ENCODE measurements at places on chromosomes 3 and 15.

- DNase-seq: no peak
Measured at GRCh38 chr3:65168547-65168946, 480.7 kb upstream of the ADAMTS9 start.

DNA sequence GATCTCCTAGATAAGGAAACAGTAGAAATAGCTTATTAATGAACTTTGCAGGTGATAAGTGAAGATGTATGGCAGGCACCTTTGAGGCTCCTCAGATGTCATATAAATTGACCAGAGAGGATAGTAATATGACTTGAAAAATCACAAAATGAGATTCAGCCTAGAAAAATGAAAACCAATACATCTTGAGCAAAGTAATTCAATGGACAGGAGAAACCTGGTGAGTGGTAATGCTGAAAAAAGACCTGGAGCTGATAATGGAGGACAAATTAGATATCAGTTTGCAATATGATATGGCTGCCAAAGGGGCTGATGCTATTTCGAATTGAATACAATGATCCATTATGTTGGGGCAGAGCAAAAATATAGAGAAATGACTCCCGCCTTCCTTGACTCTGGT, 103.9 kb downstream of the LSAMP start:
- no peak for DNase-seq

- DNase-seq: no peak
Measured at GRCh38 chr15:65914981-65915925, 46.0 kb downstream of the RAB11A start.

- DNase-seq: no peak
Measured at GRCh38 chr3:53764026-53764775, 82.0 kb downstream of the CHDH start.

DNA sequence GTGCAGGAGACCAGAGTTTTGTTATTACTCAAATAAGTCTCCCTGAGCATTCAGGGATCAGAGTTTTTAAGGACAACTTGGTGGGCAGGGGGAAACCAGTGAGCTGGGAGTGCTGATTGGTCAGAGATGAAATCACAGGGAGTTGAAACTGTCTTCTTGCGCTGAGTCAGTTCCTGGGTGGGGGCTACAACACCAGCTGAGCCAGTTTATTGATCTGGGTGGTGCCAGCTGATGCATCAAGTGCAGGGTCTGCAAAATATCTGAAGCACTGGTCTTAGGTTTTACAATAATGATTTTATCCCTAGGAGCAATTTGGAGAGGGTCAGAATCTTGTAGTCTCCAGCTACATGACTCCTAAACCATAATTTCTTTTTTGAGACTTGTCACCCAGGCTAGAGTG, 13.8 kb upstream of the ZNF662 start:
- no peak for DNase-seq

- no peak for DNase-seq
Measured at GRCh38 chr15:96598514-96598913, 268.0 kb downstream of the NR2F2 start.

- no peak for DNase-seq
Measured at GRCh38 chr3:47113669-47114365, 50.1 kb downstream of the SETD2 start.

DNA sequence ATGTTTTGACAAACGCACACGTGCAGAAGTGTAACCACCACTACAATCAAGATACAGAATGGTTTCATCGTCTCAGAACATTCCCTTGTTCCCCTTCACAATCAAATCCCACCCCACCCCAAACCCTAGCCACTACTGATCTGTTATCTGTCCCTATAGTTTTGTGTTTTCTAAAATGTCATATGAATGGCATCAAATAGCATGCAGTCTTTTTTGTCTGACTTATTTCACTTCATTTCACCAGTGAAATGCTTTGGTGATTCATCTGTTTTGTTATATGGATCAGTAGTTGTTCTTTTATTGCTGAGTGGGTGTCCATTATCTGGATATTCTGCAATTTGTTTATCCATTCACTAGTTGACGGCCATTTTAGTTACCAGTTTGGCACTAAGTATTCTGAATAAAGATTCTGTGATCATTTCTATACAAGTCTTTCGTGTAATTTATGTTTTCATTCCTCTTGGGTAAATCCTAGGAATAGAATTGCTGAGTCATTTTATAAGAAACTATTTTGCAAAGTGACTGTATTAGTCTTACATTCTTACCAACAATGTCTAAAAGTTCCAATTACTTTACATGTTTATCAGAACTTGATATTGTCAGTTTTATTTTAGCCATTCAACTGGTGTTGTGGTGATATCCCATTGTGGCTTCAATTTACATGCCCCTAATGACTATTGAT, 232.8 kb downstream of the CLSTN2 start:
- no peak for DNase-seq

DNA sequence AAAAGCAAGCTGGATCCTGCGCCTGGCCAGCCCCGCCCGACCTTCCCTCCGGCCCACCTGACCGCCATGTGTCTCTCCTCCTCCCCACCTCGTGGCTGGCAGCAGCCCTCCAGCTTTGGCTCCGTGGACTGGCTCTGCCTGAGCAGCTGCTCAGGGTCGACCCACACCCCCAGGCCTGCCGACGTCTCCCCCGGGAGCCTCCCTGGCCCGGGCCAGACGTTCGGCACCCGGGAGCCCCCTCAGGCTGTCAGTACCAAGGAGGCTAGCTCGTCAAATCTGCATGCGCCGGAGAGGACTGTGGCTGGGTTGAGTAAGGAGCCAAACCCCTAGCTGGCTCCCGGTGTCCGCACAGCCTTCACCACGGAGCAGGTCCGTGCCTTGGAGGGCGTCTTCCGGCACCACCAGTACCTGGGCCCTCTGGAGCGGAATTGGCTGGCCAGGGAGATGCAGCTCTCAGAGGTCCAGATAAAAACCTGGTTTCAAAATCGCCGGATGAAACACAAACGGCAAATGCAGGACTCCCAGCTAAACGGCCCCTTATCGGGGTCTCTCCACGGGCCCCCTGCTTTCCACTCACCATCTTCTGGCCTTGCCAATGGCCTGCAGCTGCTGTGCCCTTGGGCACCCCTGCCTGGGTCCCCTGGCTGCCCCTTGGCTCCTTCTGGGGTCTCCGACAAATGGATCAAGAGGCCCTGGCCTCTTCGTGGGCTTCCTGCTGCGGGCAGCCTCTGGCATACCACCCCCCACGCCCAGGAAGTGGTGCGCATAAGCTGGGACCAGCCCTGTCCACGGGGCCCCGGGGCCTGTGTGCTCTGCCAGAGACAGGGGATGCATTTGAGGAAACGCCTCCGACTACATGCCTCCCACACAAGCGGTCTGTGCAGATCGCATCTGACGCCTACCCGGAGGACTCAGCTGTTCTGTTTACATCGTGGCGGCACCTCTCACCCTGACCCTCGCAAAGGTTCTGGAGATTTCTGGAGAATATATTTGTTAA, 345.0 kb downstream of the ZNF385D start:
- DNase-seq: no peak

DNA sequence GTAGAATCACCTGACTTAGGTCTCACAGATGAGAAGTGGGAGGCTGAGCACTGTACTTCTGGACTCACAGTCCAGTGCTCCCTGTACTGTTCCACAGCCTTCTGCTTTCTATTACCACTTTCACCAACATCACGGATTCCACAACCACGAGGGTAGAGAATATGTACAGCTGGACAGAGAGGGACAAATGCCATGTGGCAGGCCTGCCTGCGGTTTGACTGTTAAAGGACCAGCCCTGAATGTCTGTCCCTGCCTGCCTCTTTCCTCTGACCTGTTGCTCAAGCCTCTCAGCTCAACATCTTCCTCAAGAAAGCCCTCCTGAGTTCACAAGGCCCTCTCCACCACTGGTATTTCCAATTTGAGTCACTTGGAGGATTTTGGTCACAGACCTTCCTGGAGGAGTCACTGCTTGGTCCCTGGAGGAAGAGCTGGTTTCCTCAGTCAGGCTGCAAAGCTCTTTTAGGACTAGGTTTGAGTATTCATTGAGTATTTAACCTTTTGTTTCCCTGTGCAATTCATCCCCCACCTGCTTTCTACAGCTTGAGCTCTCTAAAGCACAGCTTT, 49.1 kb downstream of the RAB11A start:
- no peak for DNase-seq

GRCh38 chr3:13470894-13471574, 9.1 kb upstream of the HDAC11 start:
- no peak for DNase-seq

GRCh38 chr15:30973379-30973778, 18.0 kb downstream of the MTMR10 start:
- DNase-seq: no peak

DNA sequence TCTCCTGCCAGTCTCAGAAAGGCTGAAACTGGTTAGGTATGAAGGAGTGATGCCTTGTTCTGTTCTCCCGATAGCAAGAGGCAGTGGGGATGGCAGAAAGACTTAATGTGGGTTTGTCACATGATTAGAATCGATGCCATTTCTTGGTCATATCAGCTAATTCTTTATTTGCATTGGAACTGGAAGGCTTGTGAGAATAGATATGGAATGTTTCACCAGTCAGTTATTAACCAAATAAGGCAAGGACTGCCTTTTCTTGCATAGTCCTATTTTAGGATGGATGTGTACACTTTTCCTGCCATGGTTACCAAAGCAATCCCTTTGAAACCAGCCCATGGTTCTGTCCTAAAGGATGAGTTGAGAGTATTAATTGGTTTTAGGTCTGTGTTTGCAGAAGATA, 33.7 kb downstream of the FILIP1L start:
- no peak for DNase-seq

DNA sequence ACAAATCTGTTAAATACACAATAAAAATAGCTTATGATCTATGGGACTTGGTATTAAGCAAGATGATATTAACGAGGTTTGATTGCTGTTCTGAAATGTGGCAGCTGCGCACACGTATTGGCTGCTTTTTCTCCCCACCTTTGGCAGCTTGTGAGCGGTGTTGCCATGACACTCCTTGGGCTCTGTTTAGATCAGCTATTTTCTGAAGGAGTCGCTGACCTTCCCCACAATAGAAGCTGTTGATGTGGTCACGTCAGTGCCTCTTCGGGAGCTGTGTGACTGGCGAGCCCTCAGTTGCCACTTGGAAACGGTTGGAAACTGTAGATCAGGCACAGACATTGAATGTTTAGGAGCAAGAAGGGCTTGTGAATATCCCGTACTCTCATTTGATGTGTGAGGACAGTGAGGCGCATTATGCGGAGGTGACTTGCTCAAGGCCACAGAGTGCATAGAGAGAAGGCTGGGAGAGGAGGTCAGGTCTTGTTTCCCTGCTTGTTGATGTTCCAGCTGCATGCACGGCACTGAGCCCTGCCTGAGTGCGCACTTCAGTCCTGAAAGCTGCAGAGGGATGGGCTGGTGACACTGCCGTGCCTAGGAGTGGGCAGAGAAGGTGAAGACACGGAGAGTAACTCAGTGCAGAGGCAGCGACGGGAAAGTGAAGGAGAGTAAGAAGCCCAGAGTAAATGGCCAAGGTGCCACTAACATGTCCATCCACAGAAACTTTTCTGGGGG, 198.4 kb downstream of the LPP start:
- DNase-seq: no peak

DNA sequence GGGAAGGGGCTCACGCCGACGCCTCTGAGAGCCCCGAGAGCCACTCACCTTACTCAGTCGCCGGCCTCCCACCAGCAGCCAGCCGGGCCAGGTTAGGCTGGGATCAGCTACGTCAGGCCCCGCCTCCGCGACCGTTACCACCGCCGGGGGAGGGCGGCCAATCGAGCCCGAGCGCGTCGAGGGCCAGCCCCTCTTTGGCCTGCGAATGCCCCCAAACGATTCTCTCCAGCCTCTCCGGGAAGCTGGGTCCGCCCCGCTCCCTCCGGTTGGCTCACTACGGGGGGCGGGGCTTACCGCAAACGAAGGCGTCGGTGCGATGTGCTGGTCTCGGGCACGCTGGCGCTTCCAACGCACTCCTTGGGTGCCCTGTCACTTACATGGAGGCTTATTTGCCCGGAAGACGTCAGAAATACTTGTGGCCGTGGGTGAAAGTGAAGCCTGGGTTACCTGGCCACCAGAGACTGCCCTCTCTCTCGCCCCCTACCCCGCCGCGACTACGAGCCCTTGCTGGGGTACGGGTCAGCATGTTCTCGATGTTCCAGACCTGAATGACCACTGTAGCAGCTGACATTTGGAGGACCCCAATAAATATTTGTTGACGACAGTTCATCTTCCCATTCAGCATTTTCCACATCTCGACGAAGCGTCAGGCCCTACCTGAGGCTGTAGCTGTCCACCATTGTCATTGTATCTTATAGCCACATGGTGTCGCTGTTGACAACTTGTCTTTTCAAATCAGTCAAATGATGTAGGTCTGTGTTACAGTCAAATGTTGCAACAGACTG, at the start of gene CEP70:
Gene CEP70 (minus strand): TSS at position 111 of the 785 bp plus-strand sequence. CDS start 21,333 bp downstream, outside the sequence.
- DNase-seq: peak; percentile 98

DNA sequence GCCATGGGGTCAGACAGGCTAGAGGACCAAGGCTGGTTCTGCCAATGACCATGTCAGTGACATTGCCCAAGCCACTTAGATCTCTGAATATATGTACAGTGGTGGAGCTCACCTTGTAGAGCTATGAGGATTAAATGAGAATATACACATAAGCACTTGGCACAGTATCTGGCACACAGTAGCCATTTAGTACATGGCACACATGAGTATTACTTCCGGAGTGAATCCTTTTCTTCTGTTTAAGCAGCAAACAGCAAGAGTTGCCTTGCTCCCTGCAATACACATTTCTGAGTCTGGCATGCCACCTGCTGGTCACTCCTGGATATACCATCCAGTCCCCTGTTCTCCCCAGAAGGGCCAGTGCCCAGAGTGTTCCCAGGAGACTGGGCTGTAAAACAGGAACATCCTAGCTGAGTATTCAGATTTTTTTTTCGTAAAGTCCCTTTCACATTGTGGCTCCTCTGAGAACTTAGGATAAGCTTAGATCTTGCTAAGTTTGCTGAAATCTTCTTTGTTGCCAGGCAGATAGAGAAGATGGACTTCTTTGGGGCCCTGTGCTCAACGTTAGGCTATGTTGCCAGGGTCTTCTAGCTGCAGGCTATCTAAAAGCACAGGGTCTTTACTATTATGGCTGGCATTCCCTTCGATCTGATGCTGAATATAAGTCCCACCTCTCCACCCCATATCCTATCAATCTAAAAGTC, 203.4 kb downstream of the ADAMTS9 start:
- peak; percentile 92 for DNase-seq

DNA sequence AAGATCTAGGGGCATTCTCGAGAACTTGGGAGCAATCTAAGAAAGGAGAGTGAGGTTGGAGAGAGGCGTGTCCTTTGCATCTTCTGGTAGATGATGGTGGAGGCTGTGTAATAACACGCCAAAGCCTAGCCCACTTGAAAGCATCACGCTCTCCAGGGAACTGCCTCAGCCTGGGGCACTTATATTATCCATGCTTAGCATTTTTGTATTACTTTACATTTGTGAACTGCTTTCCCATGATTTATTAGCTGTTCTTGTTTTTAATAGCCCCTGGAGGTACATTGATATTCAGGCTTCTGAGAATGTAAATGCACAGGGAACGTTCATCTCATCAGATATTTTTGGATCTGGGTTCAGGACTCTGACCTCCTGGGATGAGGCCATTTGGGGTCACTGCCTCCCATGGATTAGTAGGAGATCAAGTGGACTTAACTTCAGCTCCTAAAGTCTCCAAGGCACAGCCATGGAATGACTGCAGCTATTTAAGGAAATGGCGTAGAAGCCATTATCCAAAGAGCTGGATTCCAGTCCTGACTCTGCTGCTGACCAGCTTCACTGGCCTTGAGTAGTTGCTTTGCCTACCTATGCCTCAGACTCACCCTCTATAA, 124.9 kb downstream of the LPP start:
- DNase-seq: peak; percentile 59

All from tongue (tissue), 3 donors.